Hindlimb muscle (tissue), 1 donor: ENCODE measurements at places on chromosomes 12 and 14. TPM values are rescaled to one million over a fixed set of nuclear protein-coding genes. Genes with fewer than 3 reads are reported as not detected.

The PA2G4 gene
- polyA plus RNA-seq = 115 TPM

The VRK1 gene
- 7.9 TPM for polyA plus RNA-seq

The PAX9 gene
- polyA plus RNA-seq = 0.23 TPM

The KRT72 gene
- not detected for polyA plus RNA-seq

The AMN gene
- 0.59 TPM for polyA plus RNA-seq

The ATP2B1 gene
- polyA plus RNA-seq = 88.1 TPM

The TPH2 gene
- polyA plus RNA-seq = not detected

The IL22 gene
- polyA plus RNA-seq = not detected

The LRRC9 gene
- polyA plus RNA-seq = 0.34 TPM
